ENCODE measurements at places on chromosomes 1 and 21.

GRCh38 chr1:9835758-9836631 is 12.2 kb upstream of the CLSTN1 start:
- DNase-seq: no peak

DNA sequence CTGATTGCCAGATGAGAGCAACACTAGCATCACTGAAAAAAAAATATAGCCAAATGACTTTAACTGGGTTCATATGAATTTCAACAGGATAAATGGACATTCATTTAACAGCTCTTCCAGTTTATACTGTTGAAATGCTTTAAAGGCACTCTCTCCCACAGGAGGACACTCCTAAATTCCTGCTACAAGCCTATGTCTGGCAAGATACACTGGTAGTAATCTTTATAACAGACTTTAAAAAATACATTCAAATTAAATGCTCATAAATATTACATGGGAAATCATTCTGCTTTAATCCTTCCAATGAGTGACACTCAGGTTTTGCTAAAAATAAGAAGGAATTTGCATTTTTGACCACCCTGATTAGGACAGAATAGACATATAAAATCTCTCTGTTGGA is 526.7 kb upstream of the ADAMTS5 start:
- no peak for DNase-seq

DNA sequence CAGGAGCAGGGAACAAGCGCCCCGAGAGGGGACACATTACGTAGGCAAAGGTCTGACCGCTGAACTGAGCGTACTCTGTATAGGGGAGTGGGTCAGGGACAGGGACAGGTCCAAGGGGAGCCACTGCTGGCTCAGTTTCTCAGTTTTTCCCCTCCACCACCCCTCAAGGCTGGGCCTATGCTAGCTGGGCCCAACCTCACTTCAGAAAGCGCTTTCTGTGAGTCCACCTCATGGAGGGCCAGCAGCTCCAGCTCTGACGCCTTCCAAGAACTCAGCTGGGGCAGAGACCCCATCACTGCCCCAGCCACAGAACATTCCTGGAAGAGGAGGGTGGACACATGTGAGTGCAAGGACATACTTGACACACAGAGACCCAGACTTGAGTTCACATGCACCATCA is 242.0 kb downstream of the FOXD2 start:
- DNase-seq: no peak

- DNase-seq: no peak
Observed at GRCh38 chr1:46523496-46524353, 27.7 kb downstream of the KNCN start.

- no peak for DNase-seq
Observed at GRCh38 chr21:27823652-27824201, 856.8 kb upstream of the ADAMTS5 start.

GRCh38 chr1:24932284-24932683 is 2.2 kb upstream of the RUNX3 start:
- no peak for DNase-seq

GRCh38 chr1:228265167-228265566 is 57.3 kb downstream of the OBSCN start:
- no peak for DNase-seq

- no peak for DNase-seq
Observed at GRCh38 chr1:101739146-101739545, 257.6 kb downstream of the OLFM3 start.

GRCh38 chr1:158801396-158801795 is 20.4 kb upstream of the OR6N2 start:
- no peak for DNase-seq

DNA sequence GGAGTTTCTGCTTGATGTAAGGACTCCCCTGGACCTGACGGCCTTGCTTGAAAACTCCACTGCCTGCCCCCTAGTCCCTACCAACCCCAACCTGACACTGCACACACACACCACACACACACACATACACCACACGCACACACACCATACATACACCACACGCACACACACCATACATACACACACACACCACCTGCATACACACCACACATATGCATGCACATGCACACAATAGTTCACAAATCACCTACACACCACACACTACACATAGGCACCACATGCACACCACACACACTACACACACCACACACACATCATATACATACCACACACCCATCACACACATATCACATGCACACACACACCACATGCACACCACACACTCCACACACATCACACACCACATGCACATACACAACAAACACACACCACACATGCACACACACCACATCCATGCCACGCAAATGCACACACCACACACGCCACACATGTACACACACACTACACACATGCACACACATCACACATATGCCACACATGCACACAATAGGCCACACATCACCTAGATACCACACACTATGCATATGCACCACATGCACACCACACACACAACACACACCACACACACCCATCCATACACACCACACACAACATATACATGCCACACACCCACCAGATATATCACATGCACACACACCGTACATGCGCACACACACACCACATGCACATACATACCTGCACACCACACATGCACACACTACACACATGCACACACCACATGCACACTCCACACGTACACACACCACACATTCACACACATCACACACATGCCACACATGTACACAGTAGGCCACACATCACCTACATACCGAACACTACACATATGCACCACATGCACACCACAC is 3.7 kb downstream of the CASQ1 start:
- no peak for DNase-seq

Data from keratinocyte (primary cell).